ENCODE measurements at places on chromosomes 6 and 20.

DNA sequence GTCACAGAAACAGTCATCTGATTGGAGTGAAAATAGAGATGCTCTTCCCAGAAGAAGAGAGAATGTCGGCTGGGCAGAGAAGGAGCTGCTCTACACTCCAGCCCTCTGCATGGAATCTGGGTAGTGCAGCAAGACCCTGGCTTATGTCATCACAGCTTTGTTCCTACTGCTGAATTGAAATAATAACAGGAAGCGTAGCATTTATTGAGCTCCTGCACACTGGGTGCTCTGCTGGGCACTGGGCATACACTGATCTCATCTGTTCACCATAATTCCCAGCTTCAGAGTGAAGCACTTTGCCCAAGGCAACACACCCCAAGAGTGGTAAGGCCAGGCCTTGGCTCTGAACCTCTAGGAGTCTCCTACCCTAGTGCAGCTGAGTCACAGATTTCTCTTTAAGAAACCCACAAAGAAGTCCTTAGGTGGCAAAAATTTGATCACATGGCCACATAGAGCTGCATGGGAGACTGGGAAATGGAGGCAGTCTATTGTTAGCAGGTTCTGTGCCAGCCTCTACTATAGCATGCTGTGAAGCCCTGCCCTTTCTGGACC is 3.9 kb upstream of the SDCBP2 start:
- DNase-seq = no peak

DNA sequence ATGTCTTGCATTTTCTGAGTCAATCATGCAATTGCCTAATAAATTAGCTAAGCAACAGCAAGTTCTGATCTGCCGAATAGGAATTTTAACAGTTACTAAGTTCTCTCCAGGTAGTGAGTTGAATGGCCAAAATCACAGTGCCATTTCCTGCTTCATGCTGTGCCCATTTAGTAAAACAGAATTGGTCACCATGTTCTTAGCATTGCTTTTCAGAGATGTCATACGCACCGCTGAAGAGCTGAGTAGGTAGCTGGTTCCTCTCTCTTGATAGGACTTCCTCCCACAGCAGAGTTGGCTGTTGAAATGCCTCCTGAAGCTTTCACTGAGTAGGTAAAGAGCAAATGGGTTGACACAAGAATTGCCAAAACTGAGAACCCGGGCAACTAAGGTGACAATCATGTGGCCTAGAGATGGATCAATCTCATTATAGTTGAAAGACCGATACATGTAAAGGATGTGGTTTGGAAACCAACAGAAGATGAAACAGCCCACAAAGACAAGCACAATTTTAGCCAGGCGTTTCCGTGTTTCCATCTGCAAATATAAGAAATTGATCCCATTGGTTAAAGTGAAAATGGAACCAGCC is 57.1 kb upstream of the GJE1 start:
- no peak for DNase-seq

- DNase-seq = no peak
Observed at GRCh38 chr6:168045706-168046620, 33.0 kb downstream of the FRMD1 start.

GRCh38 chr6:28922821-28923317 is 916 bp downstream of the TRIM27 start:
- DNase-seq = peak; percentile 29

DNA sequence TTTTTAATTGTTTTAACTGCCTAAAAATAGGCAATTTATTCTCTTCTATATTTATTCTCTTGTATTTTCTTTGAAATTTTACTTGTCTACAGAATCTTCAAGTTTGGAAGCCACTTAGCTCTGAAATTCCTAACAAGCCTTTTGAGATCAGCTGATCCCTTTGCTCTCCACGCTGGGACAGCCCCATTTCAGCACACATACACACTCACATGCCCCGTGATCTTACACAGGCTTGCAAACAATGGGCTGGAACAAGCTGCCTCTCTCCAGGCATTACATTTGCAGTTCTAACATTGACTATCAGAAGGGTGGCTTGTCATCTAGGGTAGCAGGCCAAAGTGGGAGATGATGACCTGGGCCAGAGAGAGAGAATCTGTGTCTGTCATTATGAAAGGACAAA is 62.1 kb upstream of the RAB32 start:
- DNase-seq = no peak
